ENCODE measurements at places on chromosomes 5 and 9.

DNA sequence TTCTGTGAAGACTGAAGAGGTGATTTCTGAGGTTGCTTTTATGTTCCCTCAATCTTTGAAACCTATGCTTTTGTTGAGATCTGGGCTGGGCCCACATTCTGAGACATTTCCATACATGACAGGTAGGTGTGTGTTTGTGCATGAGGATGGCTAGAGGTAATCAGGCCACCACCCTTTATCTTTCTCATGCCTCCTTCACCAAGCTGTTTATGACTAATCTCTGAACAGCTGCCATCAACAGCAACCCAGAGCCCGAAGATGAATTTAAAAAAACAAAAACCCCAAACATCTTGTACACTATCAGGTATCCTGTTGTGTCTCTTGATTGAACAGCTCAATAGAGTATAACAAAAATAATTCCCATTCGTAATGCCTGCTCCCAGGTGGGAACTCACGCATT is 12.6 kb upstream of the C5orf46 start:
- DNase-seq: no peak

DNA sequence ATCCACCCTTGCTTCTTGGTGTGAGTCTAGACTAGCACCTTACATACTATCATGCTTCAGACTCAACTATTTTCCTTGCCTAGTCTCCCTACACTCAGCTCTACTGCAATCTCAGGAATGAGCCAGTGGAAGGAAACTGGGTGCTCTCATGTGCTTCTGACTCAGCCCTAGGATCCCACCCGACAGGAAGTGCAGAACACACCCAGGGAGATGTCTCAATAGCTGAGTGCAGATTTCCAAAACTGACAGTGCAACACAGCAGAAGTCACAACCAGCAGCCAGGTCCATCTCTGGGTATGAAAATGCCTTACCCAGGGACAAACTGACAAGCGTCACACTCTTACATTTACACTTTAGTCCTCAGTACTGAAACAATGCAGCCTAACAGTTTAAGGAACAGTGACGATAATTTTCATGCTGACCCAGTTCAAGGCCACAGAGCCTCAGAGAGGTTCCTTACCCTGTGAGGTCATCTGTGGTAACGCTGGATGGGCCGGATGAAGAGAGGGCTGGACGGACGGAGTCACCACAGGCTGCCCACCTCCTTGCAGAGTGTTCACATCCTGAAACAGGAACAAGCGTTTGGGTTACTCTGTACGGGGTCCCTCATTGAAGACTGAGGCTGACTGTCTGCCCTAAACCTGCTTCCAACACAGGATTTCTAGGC is 33.0 kb downstream of the FKBP15 start:
- DNase-seq: no peak

DNA sequence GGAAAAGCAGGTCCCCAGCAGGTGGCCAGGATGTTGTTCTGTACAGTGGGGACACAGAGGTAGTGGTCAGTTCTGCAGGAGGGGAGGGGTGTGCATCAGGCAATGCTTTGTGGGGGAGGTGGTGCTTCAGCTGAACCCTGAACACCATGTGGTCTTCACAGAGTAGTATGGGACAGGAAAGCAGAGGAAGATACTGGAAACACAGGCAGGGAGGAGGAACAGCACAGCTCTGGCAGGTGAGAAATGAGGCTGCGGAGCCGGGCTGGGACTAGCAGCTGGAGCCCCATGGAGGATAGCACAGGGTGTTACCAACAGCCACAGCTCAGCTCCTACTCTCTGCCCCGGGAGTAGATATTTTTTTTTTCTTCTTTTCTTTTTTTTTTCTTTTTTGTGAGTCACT is 161.5 kb downstream of the ENTREP1 start:
- DNase-seq: no peak

DNA sequence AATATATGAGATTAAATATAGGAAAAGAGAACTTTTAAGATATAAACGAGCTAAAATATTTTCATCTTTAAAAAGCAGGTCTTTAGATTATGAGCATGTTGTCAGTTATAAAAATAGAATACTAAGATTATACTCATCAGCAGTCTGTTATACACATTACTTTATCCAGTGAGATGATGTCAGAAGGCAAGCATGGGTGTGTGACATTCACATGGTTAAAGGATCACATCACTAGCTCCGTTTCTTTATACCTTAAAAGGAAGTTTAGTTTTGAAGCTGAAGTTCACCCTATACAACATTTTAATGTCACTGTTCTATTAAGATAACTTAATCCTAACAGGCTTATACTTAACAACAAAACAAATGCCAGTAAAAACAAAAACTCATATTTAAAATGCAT is 59.6 kb downstream of the RICTOR start:
- DNase-seq: no peak

- DNase-seq: no peak
Observed at GRCh38 chr5:180790020-180790419, 12.6 kb downstream of the MGAT1 start.

- DNase-seq: no peak
Observed at GRCh38 chr5:83323557-83324180, 147.9 kb upstream of the VCAN start.

GRCh38 chr5:168578538-168579487 is at the start of gene PANK3:
TSS of gene PANK3 (minus strand) at chr5:168579368. CDS start at chr5:168579283, 85 bp downstream.
- peak; percentile 34 for DNase-seq

- no peak for DNase-seq
Observed at GRCh38 chr5:72177538-72177937, 70.3 kb downstream of the MAP1B start.

GRCh38 chr9:99415606-99416005 is 193.5 kb downstream of the SEC61B start:
- no peak for DNase-seq

GRCh38 chr5:143938230-143938629 is 126.3 kb downstream of the HMHB1 start:
- DNase-seq: no peak

DNA sequence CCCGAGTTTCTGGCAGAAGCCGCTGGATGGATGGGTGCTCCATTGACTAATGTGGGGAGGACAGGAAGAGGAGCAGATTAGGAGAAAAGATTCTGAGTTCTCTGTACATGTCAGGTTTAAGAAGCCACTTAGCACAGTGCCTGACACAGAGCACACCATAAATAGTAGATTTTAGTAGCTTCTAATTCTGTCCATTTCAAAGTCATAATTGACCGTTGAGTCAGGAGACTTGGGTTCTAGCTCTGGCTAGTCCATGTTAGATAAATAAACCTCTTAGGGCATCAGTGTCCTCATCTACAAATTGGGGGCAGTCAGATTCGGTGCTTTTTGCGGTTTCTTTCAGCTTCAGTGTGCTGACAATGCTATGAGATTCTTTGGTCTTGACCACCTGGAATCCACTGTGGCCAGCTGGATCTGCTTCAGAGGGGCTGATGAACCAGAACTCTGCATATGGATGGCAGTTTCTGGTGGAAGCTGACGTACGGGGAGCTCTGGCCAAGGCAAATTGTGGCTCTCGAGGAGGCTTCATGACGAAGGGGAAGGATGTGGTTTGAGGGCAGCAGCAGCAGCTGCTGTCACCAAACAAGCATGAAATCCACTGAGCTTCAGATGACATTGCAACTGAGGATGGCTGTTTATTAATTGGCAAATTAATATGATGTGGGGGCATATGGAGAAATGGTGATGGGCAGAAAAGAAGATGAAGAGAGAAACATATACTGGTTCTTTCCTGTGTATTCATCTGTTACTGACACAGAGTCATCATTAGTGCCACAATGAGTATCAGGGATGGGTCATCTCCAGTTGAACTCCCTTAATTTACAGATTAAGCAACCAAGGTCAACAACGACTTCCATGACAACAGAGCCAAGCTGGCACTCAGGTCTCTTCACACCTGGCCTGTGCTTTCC is 134.4 kb downstream of the AOPEP start:
- peak; percentile 43 for DNase-seq

DNA sequence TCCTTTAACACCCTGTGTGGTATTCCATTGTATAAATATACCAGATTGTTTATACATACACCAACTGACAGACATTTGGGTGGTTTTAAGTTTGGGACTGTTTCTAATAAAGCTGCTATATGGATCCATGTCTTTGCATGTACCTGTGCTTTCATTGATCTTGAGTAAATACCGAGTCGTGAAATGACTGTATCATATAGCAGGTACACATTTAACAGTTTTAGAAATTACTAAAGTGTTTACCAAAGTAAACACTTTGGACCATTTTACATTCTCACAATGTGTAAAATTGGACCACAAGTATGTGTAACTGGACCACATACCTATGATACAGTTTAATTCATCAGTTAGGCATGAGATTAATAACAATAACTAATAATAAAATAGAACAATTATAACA is 175.2 kb downstream of the FBXL17 start:
- no peak for DNase-seq

DNA sequence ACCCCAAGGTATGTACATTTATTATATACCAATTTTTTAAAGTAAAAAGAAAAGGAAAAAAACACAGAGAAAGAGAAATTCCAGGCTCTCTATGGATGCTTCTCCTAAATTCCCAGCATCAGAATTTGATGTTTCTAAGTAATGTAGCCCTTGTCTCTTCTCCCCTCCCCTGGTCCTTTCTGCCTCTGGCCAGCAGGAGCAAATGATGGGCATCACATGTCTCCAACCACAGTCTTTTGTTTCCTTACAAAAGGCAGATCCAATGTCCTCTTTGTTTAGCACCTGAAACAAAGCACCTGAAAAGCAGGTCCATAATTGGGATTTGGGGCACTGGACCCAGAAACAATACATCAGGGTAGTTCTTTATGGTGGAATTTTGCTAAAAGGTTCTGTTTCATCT is 50.4 kb upstream of the APC start:
- DNase-seq: no peak

DNA sequence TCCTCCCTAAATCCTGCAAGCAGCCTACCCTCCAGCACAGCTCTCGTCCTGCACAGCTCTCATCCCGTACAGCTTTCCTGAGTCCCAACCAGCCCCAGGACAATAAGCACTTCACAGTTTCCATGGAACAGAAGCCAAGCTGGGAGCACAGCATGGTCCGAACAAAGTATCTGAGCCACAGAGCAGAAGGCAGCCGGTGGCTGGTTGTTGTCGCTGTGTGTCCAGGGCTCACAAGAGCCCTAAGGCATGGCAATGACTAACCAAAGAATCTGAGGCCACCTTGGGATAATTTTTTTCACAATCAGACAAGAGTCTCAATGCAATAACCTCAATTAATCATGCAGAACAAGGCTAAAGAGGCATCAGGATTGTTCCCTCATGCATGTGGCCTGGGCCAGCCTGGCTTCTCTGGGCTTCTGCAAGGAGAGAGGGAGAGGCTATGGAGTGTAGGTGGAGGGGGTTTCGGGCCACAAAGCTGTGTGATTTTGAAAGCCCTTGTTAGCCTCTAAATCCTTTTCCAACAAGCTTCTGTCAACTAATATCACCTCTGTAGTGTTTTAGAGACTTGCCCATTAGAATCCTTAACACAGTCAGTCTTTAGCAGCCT is 323.4 kb downstream of the PIK3R1 start:
- DNase-seq: no peak

DNA sequence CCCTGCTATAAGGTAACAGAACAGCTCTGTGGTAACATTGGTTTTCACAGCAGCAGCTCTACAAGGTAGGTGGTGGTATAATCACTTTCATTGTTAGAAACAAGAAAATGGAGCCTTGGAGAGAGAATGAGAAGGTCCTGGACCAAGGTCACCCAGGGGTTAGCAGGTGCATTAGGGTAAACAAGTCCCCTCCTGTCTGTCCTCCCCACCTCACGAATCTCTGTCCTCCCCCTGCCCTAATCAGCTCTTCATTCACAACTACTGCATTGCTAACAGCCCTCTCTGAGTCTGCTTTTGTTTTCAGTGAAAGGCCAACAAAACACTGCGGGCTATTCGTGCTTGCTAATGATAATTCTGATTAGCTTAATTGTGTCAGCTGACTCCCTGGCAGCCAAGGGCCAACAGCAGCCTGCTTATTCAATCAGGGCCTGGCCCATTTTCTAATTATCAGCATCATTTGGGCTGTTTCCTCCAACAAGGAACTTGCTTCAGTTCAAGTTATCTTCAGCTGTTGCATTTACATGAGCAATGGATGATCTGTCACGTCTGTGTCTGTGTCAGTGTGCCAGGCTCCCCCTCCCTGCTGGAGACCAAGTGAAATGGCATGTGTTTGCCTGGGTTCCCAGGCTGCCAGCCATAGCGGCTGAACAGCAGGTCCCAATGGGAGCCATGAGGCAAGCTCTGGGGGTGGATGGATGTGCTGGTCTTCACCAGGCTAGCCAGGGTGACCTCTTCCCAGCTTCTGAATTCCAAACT is 56.7 kb upstream of the EQTN start:
- DNase-seq: no peak

- DNase-seq: peak; percentile 13
Observed at GRCh38 chr5:151315998-151316597, 12.5 kb upstream of the SLC36A3 start.

DNA sequence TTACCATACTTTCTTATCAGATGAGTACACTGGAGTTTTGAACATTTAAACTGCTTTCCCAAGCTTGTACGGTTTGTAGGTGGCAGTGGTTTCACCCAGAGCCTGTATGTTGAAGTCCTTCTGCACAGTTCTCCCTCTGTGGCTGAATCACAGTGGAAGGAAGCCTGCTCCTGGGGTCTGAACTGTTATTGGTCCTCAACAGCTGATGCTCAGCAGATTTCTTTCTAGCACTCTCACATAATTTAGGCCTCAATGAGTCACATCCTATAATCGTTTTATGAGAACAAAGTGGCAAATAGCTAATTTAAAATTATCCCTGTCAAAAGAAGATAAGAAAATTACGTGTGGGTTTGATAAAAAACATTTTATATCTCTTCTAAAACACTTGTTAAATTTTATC is 229.7 kb downstream of the TLE4 start:
- no peak for DNase-seq

DNA sequence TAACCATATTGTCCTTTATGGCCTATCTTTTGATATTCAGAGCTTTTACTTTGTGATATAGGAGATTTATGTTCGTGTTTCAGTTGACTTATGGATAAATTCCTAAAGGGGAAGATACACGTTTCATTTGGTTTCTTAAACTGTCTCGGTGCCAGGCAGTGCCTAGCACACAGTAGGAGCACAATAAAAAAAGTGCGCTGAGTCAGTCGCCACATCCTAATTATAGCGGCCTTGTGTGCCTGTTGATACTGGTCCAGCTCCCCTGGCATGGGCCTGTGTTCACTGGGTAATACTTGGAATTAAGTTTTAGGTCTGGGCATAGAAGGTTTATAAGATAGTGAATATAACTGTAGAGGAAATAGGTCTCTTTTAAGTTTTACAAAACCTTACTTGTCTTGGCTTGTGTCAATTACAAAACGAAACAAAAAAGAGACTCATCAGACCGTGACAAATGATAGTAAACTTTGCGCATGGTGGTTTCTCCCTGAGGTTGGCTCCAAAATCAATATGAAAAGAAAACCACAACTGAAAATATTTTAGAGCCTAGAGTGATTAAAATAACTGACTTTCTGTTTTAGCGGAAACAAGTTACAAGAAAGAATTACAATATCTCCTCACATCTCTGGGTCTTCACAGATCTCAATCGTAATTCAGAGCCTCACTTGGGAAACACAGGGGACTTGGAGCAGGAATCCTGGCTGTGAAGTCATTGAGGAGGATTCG is 84.8 kb downstream of the MVB12B start:
- no peak for DNase-seq

GRCh38 chr5:76709762-76710161 is 6.2 kb upstream of the F2R start:
- DNase-seq: no peak
